ENCODE measurements at places on chromosomes 11 and 22.

GRCh38 chr11:126307706-126308105 lies 3.8 kb downstream of the DCPS start:
- DNase-seq, result no peak

DNA sequence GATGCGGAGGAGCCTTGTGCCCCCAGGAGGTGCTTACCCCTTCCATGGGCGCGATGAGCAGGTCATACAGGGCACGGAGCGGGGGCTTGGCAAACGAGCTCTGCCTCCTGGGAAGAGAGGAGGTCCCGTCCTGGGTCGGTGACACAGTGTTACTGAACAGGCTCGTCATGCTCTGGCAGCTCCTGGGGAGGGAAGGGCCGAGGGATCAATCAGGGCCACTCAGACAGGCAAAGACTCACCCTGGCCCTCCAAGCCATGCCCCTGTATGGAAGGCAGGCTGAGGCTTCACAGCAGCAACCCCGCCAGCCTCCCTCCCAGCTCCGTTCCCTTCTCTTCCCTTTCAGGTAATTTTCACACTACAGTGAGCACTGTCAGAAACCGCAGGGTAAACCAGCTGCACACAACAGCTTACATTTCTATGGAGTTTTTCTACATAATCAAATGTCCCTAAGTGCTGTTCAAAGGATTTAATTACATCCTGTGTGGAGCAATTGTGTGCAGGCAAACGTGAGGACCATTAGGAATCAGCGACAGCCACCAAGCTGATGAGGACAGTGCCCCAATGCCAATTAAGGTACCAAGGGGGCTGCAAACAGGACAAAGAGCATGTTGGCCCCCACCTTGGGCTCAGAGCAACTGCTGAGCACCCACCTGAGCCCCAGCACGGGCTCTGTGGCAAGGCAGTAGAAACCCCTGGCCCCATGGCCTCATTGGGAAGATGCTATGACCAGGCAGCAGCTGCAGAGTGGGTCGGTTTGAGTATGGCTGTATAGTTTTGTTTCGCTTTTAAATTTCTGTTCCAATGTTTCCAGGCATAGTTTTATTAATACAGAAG lies 95.4 kb upstream of the PITPNB start:
- no peak for DNase-seq

GRCh38 chr11:43983221-43983810 lies 40.9 kb downstream of the C11orf96 start:
- DNase-seq, result no peak

- no peak for DNase-seq
These were observed 295.2 kb downstream of the GUCY1A2 start for GRCh38 chr11:106723071-106723470.

GRCh38 chr11:8766043-8766987 lies 83.7 kb downstream of the RPL27A start:
- DNase-seq, result no peak

DNA sequence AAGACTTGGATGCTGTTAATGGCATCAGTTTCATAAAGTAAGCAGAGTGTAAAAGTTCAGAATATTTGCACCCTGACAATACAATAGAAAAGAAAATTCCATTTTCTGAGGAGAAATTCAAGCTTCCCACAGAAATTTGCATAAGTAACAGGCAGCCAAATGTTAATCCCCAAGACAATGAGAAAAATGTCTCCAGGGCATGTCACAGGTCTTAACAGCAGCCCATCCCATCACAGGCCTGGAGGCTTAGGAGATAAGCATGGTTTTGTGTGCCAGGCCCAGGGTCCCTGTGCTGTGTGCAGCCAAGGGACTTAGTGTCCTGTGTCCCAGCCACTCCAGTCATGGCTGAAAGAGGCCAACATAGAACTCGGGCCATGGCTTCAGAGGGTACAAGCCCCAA lies 347.6 kb downstream of the LUZP2 start:
- DNase-seq, result no peak

DNA sequence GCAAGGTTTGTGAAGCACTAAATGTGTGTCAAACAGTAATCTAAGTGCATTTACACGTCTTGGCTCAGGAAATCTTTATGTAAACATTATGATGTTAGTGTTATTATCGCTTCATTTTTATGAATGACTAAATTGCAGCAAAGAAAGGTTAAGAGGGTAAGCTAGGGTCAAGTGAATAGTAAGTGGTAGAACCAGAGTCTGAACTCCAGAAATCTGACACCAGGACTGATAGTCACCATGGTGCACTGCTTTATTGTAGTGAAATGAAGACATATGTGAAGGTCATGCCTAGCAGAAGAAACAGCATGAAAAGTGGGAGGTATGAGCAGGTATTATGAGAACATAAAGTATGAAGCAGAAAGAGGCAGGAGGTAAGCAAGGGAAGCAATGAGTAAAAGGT lies 368.7 kb upstream of the TENM4 start:
- peak; percentile 5 for DNase-seq

DNA sequence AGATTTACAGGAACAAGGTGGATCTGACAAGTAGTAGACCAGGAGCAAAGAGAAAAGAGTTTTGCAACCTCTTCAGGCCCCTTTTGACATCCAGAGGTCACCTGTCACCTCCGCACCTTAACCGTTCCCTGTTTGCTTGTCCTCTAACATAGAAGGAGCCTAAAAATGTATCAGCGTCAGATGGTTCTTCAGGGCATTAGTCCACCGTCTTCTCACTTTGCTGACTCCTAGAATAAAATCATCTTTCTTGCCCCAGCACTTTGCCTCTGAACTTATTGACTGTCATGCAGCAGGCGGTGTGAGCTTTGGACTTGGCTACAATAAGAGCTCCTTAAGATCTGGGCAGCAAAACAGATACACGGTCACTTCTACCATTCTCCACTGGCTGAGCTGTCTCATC lies 339.7 kb upstream of the B3GAT1 start:
- DNase-seq, result no peak

- DNase-seq, result no peak
These were observed 236.3 kb upstream of the SORL1-AS1 start for GRCh38 chr11:121688860-121689614.

DNA sequence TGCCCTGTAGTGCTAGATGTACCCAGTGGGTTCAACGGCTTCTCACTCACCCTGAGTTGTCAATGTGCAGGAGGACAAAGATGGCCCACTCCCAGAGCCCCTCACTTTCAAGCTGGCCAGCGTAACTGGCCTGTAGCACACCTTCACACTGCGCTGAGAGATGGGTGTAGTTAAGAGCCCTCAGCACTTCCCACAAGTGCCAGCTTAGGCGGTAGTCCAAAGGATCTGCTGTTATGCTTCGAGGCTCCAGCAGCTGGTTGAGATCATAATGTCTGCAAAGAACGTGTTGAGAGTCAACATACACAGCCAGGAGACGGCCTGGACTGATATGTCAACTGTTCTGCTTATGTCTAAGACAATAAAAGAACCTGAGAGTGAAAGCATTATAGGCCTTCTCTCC lies 14.7 kb upstream of the CHRNA10 start:
- peak; percentile 10 for DNase-seq

- no peak for DNase-seq
These were observed 179.0 kb downstream of the GRM5 start for GRCh38 chr11:88886796-88887195.

GRCh38 chr11:76910620-76911414 lies 50.1 kb downstream of the ACER3 start:
- DNase-seq, result no peak

DNA sequence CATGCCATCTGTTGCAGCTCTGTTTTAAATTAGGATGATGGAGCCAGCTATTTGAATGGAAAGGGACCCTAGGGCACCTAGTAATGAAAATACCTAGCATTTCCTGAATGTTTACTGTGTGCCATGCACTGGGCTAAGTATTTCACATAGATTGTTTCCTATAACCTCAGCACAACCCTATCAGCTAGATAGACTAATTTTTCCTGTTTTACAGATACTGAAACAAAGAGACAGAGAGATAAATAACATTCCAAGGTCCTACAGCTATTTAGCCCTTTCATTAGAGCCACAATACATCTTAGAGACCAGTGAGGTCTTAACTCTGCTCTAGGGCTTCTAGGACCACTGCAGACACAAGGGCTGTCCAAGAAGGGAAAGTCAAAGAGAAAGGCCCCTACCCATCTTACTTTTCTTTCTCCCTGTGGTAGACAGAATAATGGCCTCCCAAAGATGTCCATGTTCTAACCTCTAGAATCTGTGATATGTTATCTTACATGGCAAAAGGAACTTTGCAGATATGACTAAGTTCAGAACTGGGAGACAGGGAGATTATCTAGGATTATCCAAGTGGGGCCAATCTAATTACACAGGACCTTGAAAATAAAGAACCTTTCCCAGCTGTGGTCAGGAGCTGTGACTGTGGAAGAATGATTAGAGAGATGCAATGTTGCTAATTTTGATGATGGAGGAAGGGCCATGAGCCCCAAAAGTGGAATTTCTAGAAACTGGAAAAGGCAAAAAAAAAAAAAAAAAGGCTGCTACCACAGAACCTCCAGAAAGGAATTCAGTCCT lies 157.0 kb downstream of the CCDC34 start:
- DNase-seq, result no peak

DNA sequence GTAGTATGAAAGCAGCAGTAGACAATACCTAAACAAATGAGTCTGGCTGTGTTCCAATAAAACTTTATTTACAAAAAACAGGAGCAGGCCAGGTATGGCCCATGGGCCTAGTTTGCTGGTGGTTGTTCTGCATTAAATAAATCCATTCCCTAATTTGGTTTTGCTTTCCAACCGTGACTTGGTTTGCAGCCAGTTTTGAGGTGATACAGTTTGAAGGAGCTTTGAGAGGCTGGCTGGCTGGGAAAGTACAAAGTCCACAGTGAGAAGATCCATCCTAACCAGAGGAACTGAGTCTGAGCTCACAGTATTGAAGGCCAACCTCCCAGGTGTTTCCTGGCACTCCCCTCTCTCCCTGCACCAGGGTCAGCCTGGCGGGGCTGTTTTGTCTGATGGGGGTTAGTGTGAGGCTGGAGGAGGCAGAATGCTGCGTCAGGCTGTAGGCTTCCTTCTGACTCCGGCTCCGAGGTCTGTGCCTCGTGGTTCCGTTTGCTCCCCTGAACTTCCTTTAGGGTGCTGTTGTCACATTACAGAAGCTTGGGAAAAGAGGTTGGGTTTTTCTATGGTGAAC lies 129.5 kb downstream of the MICAL2 start:
- DNase-seq, result no peak

DNA sequence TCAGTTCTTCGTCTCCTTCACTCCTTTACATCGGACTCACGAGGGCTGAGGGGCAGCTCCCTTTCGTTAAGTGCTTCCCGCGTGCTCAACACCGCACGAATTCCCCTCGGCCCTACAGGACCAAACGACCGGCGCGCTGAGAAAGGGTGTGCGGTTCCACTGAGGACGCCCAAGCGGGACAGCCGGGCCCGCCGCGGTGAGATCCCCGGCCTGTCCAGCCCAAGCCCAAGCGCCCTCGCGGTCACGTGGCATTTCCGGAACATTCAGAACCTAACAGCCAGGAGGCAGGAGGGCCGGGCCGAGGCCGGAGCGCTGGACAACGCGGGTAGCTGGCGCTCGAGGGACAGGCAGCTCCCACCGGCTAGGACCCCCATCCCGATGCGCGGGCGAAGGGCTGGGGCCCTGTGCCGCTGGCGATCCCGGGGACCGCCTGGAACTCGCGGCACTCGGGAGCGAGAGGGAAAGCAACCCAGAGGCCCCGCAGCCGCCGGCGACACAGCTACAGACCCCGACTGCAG lies 737 bp upstream of the STIP1 start:
- peak; percentile 66 for DNase-seq

- no peak for DNase-seq
These were observed 35.0 kb upstream of the ALX4 start for GRCh38 chr11:44344921-44345320.

- DNase-seq, result no peak
These were observed 17.5 kb downstream of the NRXN2 start for GRCh38 chr11:64705501-64705900.

DNA sequence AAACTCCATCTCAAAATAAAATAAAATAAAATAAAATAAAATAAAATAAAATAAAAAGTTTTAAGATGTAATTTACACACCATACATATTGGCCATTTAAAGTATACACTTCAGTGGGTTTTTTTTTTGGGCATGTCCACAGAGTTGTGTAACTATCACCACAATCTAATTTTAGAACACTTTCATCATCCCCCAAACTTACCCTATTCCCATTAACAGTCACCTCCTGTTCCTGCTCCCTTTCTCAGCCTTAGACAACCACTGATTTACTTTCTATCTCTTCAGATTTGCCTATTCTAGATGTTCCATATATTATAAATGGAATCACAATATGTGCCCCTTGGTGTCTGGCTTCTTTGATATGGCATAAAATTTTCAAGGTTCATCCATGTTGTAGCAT lies 4.6 kb upstream of the ACER3 start:
- DNase-seq, result no peak

GRCh38 chr11:117993988-117994745 lies 8.0 kb downstream of the IL10RA start:
- no peak for DNase-seq

DNA sequence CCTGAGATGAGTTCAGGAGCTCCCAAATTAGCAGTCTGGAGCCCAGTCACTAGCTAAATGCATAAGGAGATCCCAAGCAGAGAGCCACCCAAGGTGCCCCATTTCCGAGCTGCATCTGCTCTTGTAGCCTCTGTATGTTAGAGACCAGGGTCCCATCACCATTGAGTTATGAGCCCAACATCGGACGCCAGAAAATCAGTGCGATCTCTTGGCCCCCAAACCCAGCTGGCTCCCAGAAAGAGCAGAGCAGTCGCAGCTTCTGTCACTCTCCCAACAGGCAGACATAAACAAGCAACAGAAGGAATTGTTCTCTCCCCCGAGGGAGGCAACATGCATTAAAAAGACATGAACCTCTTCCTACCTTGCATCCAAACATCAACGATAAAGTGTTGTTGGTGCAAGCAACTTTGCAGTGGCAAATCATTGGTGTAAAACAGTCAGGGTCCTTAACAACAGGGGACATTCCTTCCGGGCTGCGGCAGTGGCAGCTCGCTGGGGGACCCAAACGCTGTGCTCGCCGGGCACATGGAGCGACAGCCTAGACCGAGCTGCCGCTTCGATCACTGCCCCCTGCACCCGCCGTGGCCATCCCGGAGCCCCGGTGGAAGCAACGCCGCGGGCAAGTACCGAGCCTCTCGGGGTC lies 907.1 kb downstream of the DLG2 start:
- peak; percentile 15 for DNase-seq

- DNase-seq, result no peak
These were observed 518.5 kb upstream of the TENM4 start for GRCh38 chr11:79959318-79959717.
